ENCODE measurements at places on chromosomes 1 and 21. TPM values are rescaled to one million over a fixed set of nuclear protein-coding genes. Genes with fewer than 3 reads are reported as not detected.

The C1QC gene
- total RNA-seq, result not detected

The ARHGEF11 gene
- total RNA-seq, result 15.8 TPM

The GBP7 gene
- not detected for total RNA-seq

The THEM4 gene
- 14.1 TPM for total RNA-seq

The HUNK gene
- 0.13 TPM for total RNA-seq

The CRYAA gene
- not detected for total RNA-seq

The IGSF5 gene
- 0.89 TPM for total RNA-seq

The MROH9 gene
- not detected for total RNA-seq

The RBM11 gene
- 2.0 TPM for total RNA-seq

The ZBTB48 gene
- total RNA-seq, result 10.3 TPM

The B3GALT2 gene
- total RNA-seq, result 0.49 TPM

The OR2L2 gene
- not detected for total RNA-seq

The BNIPL gene
- not detected for total RNA-seq

The LGR6 gene
- not detected for total RNA-seq

The IFI44L gene
- 1.4 TPM for total RNA-seq

The DCAF8 gene
- total RNA-seq, result 36.2 TPM

The NPHS2 gene
- total RNA-seq, result not detected

The CFAP126 gene
- not detected for total RNA-seq

The ACTA1 gene
- total RNA-seq, result 0.63 TPM

The TMEM82 gene
- total RNA-seq, result not detected

The TNFRSF9 gene
- total RNA-seq, result 1.5 TPM

The NCAM2 gene
- 0.51 TPM for total RNA-seq

The S100A16 gene
- total RNA-seq, result 734 TPM

The SPRR1B gene
- not detected for total RNA-seq

The GUCA2A gene
- total RNA-seq, result not detected

The CCDC27 gene
- not detected for total RNA-seq

The BMP8A gene
- not detected for total RNA-seq

The RCAN1 gene
- total RNA-seq, result 16.8 TPM

The TCEA3 gene
- 2.6 TPM for total RNA-seq

The AP4B1 gene
- total RNA-seq, result 14.3 TPM

The PIK3CD gene
- total RNA-seq, result 32.4 TPM

The CCDC18 gene
- 5.7 TPM for total RNA-seq

The THEM5 gene
- not detected for total RNA-seq

The TRIM63 gene
- total RNA-seq, result 0.38 TPM

The MRPL24 gene
- total RNA-seq, result 54.6 TPM

The KRTAP21-1 gene
- not detected for total RNA-seq

The FCRL1 gene
- not detected for total RNA-seq

The SLAMF6 gene
- not detected for total RNA-seq

The WLS gene
- total RNA-seq, result 47.7 TPM

The CAPZB gene
- total RNA-seq, result 112 TPM

The EPHB2 gene
- 181 TPM for total RNA-seq

The GNAI3 gene
- 5.2 TPM for total RNA-seq

The MSH4 gene
- not detected for total RNA-seq

The SYNC gene
- 13.5 TPM for total RNA-seq

The ZYG11A gene
- total RNA-seq, result 0.25 TPM

The C1orf167 gene
- not detected for total RNA-seq
